ENCODE measurements at places on chromosomes 7 and 10. TPM values are rescaled to one million over a fixed set of nuclear protein-coding genes. Genes with fewer than 3 reads are reported as not detected.

BMPER gene
- not detected for total RNA-seq

RASA4 gene
- total RNA-seq = 29.2 TPM

RASSF4 gene
- total RNA-seq = 3.1 TPM

ST8SIA6 gene
- total RNA-seq = not detected

ITIH5 gene
- not detected for total RNA-seq

ACSM6 gene
- not detected for total RNA-seq

POLR2J2 gene
- total RNA-seq = 15.7 TPM

ZNF282 gene
- 49.7 TPM for total RNA-seq

CALCR gene
- not detected for total RNA-seq

ABCF2 gene
- total RNA-seq = 47.3 TPM

FFAR4 gene
- total RNA-seq = not detected
